ENCODE measurements at places on chromosomes 3 and 15. TPM values are rescaled to one million over a fixed set of nuclear protein-coding genes. Genes with fewer than 3 reads are reported as not detected.

Gene C15orf62
- total RNA-seq = not detected

Gene NSMCE3
- 12.8 TPM for total RNA-seq

Gene EPHA3
- 349 TPM for total RNA-seq

Gene POTEB
- not detected for total RNA-seq

Gene PRSS50
- total RNA-seq = 0.31 TPM

Gene CACNA2D3
- total RNA-seq = 11.2 TPM

Gene SEMA7A
- 51.5 TPM for total RNA-seq

Gene GPR27
- 53.0 TPM for total RNA-seq

Gene COL8A1
- total RNA-seq = 0.62 TPM

DNA sequence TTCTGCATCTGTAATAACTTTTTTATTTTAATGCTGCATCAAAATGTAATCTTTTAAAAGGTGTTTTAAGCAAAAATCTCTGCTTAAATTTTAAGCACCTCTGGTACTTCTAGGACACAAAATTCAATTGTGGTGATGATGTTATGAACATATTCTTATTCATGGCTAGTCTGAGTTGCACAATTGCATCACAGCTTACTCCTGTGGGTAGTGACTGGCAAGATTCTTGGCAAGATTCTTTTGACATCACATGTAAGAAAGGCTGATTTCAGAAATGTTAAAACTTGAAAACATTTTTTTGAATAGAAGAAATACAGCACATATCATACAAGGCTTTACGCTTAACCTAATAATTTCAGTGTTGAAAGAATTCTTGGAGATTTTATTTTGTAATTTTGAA, 35.7 kb downstream of the IQCH start:
- no peak for DNase-seq

DNA sequence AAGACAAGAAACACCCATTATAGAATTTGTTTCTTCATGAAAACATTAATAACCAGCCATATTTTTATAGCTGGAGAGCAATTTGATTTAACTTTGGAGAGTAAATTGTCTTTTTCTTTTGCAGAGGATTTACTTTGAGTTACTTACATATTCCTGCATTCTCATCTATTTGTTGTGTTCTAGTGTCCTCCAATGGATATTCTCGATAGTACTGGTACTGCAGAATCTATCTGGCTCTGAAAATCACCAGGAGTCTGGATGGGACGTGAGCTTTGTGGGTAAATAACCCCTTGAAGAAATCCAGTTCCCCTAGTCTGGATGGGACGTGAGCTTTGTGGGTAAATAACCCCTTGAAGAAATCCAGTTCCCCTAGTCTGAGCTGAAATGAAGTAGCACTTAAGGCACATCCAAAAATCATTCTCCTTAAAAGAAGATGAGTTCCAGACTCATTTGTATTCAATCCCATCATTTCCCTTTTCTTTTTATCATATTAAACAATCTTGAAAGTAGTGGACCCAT, 294.1 kb upstream of the UBE2E2 start:
- no peak for DNase-seq

- DNase-seq = no peak
These were observed 53.3 kb upstream of the CPOX start for GRCh38 chr3:98646680-98647079.

DNA sequence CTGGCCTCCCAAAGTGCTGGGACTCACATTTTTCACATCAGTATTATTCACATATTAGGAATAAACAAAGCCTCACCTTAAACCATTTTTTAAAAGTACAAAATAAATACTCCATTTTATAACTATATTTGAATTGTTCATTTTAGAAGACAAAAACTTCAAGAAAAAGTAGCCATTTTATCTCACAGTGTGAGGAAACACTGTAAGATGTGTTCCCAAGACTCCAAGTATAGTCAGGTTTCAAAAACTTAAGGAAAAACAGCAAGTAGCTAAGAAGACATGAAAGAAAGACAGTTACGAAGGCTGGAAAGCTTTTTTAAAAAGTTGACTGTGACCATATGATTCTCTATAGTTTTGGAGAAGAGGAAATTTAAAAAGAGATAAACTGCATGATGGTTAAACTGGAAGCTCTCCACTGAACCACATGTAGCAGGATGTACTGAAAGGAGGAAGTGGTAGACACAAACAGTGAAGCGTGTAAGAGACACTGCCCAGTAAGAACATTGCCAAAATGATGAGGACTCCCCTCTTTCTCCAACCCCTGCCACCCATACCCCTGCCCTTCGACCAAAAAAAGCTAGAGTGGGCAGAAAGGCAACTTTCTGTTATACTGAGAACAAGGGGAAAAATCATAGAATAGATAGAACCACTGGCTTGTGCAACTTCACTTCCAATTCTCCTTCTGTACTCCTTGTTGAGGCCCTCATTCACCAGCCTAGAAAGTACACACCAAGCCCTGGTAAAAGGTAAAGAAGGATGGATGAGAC, 6.2 kb upstream of the TMF1 start:
- no peak for DNase-seq

DNA sequence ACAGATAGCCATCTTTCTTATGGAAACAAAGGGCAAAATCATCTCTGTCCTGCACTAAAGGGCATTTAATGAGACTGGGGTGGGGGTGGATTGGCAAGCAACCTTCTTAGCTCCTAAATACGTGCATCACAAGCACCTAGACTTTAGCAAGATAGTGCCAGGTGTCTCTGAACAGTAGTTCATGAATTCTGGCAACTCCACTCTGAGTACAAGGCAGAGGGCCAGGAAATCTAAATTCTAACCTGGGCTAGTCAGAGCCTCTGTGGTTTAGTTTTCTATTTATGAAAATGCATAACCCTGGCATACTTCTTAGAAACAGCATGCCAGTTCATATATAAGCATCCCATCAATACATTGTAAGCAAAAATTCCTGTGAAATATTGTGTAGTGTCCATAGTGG, 788.5 kb downstream of the MCTP2 start:
- no peak for DNase-seq

DNA sequence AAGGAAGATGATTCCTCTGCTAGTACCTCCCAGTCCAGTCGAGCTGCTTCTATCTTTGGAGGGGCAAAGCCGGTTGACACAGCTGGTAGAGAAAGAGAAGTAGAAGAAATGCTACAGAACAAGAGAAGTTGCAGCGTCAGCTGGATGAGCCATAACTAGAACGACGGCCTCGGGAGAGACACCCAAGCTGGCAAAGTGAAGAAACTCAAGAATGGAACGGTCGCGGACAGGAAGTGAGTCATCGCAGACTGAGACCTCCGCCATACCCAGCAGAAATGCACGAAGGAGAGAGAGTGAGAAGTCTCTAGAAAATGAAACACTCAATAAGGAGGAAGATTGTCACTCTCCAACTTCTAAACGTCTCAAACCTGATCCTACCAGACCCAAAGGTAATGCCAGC, 19.0 kb upstream of the PARP14 start:
- DNase-seq = no peak

DNA sequence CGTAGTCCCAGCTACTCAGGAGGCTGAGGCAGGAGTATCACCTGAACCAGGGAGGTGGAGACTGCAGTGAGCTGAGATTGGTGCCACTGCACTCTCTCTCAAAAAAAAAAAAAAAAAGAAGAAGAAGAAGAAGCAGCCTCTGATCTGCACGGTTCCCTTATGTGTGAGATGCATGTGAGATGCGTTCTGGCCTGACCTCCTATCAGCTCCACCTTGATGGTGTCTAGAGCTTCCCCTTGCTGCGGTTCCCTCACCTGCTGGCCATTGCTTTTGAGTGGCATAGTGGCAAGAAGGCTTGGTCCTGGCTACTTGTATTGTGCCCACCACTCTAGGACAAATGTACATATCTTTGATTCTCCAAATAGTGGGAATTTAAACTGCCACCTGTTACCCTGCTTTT, 49.4 kb upstream of the CFAP161 start:
- DNase-seq = no peak

- DNase-seq = no peak
These were observed 127.3 kb downstream of the RAP2B start for GRCh38 chr3:153289334-153289808.

GRCh38 chr3:38473229-38473628, 19.5 kb downstream of the ACVR2B start:
- no peak for DNase-seq

DNA sequence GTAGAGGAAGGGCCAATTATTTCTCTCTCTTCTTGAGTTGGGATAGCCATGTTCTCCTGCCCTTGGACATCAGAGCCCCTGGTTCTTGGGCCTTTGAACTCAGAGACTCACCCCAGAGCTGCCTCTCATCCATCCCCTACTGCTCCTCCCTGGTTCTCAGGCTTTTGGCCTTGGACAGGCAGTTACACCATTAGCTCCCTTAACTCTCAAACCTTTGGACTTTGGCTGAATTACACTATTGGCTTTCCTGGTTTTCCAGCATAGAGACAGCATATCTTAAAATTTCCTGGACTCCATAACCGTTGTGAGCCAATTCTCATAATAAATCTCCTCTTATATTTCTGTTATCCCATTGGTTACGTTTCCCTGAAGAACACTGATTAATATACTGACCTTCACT, 63.7 kb upstream of the CHL1 start:
- no peak for DNase-seq

GRCh38 chr3:38353151-38353550, 6.6 kb downstream of the XYLB start:
- DNase-seq = no peak

- no peak for DNase-seq
These were observed 127.1 kb downstream of the ABHD5 start for GRCh38 chr3:43817825-43818224.

DNA sequence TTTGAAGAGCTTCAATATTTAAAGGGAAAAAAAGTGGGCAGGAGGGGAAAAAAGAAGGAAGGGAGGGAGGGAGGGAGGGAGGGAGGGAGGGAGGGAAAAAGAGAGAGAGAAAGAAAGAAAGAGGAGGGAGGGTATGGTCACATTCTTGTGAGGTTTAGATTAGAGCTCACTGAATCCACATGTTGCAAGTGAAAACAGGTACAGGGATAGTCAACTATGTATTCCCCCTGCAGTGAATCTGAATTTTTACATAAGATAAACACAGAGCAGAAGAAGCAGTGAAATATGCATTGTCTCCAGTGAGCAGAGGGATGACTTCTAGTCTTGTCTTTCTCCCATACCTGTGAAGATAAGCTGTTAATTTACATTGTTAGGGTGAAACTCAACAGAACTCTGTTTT, 84.0 kb downstream of the IFT80 start:
- DNase-seq = no peak

- DNase-seq = no peak
These were observed 252.5 kb downstream of the THRB start for GRCh38 chr3:24242012-24242698.

- DNase-seq = no peak
These were observed 264.0 kb upstream of the IL12A start for GRCh38 chr3:159724627-159725026.

- no peak for DNase-seq
These were observed 72.8 kb downstream of the PPM1L start for GRCh38 chr3:160828880-160829279.

DNA sequence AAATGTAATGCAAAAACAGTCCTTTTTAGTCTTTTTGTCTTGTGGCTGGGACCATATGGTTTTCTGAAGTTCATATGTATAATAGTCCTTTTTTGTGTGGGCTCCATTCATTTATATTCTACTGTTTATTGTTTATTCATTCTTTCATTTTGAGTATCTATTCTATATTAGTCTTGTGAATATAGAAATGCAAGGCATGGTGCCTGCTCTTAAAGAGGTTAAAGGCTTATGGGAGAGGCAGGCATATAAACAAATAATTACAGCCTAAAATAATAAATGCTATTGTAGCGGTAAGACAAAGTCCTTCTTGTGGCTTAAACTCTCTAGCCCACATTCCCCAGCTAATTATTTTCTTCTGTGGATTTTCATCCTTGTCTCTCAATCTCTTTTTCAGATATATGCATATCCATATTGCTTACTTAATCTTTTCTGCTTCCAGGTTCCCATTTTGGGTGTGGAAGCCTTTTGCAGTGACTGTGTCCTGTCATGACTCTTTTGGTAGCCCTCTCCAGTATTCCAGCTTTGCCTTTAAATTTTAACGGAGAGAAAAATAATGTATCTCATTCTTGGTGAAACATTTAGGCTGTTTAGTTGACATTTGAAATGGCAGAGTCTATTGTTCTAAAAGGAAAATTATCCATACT, 101.6 kb downstream of the PPM1L start:
- no peak for DNase-seq

DNA sequence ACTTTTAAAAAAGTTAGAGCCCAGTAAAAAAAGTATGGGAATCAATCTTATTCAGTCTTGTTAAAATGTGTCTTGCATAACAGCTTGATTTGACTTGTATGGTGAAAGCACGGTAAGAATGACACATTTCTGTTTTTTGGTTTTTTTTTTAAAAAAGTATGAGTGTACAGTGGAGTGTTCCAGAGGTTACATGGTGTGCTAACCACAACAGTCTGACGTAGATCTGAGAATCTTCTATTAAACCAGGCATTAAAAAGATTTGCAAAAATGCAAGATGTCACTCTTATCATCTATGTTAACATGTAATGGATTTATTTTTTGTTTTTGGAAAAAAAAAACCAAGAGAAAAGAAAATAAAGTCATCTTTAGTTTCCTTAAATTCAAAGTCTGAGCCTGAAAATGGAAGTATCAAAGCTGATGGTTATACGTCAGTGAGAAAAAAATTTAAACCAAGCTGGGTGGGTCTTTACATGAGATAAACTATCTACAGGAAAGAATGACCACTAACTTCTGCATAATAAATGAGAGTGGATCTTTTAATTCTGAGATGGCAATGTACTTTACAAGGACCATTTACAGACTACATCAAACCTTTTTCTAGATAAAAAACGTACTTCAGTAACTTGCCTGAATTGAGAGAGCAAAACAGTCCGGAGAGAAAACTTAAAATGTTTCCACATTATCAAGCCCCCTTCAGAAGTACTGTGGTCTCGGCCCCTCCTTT, 1.6 kb downstream of the GABPB1 start:
- DNase-seq = no peak

DNA sequence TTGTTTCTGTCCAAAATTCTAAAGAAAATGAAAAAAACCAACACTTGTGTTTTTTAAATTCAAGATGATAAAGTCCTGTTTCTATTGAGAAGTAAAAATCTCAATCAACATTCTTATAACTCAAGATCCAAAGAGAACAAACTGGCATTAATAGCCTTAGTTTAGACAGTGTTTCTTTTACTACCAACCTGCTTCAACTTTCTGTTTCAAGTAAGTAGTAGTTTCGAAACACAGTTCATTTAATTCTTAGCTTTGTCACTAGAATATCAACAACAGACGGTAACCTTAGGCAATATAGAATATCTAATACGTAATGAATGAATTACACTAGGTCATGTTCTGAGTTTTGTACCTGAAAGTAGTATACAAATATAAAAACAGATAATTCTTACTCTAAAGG, 23.7 kb downstream of the CIP2A start:
- DNase-seq = no peak

DNA sequence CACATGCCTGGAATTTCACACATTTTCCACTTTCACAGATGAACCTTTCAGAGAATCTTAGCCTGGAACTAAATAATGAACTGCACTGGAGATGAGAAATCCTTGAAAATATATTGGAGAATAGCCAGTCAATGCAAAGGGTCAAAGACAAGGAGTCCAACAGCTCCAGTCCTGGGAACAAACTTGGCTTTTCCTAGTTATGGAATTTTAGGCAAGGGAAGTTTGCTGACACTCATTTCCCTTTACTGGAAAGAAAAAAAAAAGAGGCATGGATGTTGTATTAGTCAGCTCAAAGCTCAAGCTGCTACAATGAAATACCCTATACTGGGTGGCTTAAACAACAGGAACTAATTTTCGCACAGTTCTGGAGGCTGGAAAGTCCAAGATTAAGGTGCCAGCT, 690.8 kb upstream of the ARPP21 start:
- DNase-seq = no peak

- DNase-seq = no peak
These were observed 481.9 kb upstream of the CNTN4 start for GRCh38 chr3:1616744-1617143.

GRCh38 chr15:51825698-51826097, 3.8 kb upstream of the TMOD3 start:
- DNase-seq = no peak

Data from occipital lobe (tissue), 3 donors.